Bone marrow (tissue), 2 donors: ENCODE measurements at places on chromosomes 3 and 15.

- no peak for DNase-seq
These were observed 329.8 kb upstream of the PDZRN3 start for GRCh38 chr3:73954506-73954905.

GRCh38 chr3:29898171-29898965 lies 617.5 kb downstream of the RBMS3 start:
- no peak for DNase-seq

DNA sequence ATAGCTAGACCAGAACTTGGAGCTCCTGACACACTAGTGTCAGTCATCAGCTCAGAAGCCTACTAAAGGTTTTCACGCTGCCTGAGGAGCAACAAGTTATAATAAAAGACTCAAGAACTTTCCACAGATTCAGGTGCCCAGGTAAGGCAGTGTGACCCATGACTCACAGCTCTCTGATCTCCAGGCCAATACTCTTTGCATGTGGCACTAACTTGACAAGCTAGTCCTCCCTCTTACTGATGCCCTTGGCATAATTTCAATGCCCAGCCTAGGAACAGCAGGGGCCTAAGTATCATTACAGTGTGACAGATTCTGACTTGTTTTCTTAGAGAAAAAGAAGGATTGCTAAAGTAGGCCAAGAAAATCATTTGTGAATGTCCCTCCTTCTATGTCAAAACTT lies 38.4 kb downstream of the MEIS2 start:
- no peak for DNase-seq

DNA sequence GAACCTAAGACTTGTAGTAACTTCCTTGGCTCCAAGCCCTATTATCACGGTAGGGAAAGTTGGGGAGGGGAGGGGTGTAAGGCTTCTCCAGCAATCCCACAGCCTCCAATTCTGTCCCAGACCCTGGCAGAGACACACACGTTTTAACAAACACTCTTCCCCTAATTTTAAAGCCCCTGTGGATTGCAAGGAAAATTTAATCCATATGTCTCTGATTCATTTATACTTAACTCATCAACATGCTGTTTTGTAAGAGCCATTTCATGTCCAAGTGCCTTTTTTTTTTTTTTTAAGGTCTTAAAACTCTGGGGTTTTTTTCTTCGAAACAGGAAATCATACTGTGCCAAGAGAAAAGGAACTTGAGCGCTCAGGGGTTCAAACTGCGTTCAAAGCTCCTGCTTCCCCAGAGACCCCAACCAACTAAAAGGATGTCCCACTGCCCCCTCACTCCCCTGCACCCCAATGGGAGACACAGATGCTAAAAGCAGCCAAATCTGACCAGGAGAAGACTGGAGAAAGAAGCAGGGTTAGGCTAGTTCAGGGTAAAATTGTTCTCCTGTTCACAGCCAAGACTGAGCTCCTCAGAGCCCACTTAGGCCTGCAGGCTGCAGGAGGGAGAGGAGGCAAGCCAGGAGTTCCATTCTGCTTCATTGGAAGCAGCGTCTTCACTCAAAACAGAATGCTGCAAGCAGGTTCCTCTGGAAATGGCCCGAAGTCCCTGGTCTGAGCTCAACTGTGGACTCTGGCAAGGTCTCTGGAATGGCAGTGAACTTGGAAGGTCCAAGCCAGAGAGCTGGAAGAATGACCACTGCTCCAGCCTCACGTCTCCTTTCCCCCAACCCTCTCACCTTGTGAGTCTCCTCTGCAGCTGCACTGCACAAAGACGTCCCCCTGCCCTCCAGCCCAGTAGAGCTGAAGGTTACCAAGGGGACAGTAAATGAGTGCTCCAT lies 172.5 kb downstream of the NTRK3 start:
- DNase-seq, result no peak

DNA sequence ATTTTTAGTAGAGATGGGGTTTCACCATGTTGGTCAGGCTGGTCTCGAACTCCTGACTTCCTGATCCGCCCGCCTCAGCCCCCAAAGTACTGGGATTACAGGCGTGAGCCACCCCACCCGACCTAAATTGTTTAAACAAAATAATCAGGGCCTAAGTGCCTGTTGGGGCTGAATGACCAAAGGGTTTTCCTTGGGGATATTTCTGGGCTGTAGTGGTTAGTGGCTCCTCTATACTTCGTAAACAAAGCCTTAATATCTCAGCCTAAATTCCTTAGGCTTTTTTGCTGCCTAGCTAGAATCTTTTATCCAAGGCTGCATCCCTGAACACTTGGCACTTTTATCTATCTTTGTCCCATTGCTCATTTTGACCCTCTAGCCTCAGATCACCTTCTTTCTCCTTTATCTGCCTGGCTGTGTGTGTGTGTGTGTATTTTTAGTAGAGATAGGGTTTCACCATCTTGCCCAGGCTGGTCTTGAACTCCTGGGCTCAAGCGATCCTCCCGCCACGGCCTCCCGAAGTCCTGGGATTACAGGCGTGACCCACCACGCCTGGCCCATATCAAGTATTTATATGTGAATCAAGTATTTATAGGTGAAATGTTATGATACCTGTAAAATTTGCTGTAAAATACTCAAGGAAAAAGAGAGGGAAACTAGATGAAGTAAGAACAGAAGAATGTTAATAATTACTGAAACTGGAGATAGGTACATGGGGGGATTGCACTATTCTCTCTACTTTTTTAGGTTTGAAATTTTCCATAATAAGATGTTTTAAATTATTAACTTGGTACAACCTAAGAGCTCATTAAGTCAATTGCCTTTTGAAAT lies 1.8 kb downstream of the NUSAP1 start:
- DNase-seq, result no peak

DNA sequence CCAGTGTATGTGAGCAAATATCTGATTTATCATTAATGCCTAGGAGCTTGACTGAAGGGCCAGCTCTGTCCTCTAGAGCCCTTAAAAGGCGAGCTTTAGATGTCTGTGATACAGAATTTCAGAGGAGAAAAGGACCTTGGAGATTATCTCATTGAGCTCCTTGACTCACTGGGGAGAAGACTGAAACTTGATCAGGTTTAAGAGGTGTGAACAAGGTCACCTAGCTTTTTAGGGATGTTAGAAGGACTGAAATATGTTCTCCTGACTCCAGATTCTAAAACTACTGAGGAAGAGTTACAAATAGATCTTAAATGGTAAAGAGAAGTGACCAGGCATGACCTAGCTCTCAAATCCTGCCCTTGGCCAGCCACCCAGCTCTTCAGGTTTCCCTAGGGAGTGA lies 193.7 kb upstream of the BHLHE40 start:
- no peak for DNase-seq

- DNase-seq, result no peak
These were observed 174.3 kb downstream of the MAGI1 start for GRCh38 chr3:65864357-65864904.

DNA sequence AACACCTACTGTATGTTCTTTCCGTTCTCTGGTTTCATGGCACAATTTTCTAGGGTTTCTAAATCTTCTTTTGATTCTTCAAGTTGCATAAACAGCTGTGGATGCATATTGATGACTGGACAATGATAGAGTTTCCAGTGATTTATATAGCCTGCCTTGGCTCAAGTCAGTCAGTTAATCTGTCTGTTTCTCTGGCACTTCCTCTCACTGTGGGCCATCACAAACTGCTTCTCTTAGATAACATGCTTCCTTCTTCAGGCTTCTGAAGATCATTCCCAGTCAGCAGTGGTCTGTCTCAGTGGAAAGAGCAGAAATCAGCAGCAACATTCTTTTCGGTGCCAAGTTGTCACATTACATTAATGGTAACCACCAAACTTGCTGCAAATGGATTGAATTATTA lies 207.2 kb downstream of the RYR3 start:
- DNase-seq, result no peak

DNA sequence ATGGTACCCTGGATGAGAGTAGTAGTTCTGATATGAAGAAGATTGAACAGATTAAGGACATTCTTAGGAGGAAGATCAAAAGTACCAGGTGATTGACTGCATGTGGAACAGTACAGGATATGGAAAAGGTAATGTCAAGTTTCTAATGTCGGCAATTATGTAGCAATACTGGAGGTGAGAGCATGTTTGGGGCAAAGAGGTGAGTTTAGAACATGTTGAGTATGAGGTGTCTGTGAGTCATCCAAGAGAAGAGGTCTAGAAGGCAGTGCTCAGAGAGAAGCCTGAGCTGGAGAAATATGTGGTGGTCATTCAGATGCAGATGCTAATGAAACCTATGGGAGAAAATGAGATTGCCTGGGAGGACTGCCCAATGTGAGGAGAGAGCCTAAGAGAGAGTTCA lies 305.6 kb downstream of the ZBTB20 start:
- no peak for DNase-seq

- no peak for DNase-seq
These were observed 71.2 kb downstream of the RORA start for GRCh38 chr15:61157933-61158332.

DNA sequence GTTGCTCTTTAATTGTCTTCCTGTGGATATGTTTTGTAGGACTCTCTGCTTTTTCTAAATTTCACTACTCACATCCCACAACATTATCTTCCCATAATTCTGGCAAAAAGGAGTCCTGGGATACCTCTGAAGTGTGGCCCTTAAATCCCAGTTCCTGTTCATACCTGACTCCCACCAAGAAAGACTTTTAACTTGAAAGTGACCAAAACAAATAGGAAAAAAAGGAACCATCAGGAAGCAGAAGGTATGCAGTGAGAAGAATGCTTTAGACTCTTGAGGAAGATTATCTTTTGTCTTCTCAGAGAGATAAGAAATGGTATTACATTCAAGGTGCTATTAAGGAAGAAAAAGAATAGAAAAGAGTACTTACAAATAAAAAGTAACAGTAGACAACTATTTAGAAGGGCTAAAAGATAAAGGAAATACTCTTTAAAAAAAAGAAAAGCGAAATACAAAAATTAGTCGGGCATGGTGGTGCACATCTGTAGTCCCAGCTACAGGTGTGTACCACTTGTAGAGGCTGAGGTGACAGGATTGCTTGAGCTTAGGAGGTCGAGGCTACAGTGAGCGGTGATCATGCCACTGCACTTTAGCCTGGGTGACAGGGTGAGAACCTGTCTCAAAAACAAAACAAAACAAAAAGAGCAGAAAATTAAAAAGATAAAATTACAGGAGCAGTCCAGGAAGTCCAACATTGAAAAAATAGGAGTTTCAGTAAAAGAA lies 46.8 kb downstream of the PXK start:
- no peak for DNase-seq

GRCh38 chr3:14344351-14344750 lies 58.1 kb upstream of the SLC6A6 start:
- DNase-seq, result no peak

- no peak for DNase-seq
These were observed 39.6 kb downstream of the LNP1 start for GRCh38 chr3:100440895-100441294.

- no peak for DNase-seq
These were observed 188.0 kb downstream of the PEX5L start for GRCh38 chr3:179848711-179849110.

GRCh38 chr3:134029734-134030378 lies at the start of gene SLCO2A1:
Gene SLCO2A1, minus strand, starts transcription at chr3:134029925. Its CDS starts 123 bp downstream, at chr3:134029802.
- DNase-seq, result no peak
